ENCODE measurements at places on chromosomes 7 and 10.

GRCh38 chr7:8035192-8035591, 66.6 kb downstream of the GLCCI1 start:
- DNase-seq = no peak

DNA sequence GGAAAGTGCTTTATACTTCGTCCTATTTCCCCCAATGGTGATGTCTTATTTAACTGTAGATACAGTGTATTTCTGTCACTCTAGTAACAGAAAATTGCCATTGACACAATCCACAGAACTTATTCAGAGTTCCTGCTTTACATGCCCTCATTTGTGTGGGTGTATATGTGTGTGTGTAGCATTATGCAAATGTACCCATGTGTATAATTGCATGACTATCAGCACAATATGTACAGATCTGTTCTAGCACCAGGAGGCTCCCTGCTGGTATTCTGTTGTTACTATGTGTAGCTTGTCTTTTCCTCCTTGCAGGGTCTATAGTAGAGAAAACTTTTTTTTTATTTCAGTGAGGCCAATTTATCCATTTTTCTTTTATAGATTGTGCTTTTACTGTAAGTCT, 16.5 kb downstream of the CYP3A43 start:
- DNase-seq = no peak

GRCh38 chr10:6347391-6347951, 144.7 kb downstream of the PFKFB3 start:
- DNase-seq = no peak

GRCh38 chr7:151304856-151305255, 36.8 kb upstream of the NUB1 start:
- no peak for DNase-seq

GRCh38 chr7:78441737-78442136, 643.2 kb downstream of the PHTF2 start:
- DNase-seq = no peak

GRCh38 chr7:153193144-153193595, 433.6 kb downstream of the ACTR3B start:
- peak; percentile 9 for DNase-seq

DNA sequence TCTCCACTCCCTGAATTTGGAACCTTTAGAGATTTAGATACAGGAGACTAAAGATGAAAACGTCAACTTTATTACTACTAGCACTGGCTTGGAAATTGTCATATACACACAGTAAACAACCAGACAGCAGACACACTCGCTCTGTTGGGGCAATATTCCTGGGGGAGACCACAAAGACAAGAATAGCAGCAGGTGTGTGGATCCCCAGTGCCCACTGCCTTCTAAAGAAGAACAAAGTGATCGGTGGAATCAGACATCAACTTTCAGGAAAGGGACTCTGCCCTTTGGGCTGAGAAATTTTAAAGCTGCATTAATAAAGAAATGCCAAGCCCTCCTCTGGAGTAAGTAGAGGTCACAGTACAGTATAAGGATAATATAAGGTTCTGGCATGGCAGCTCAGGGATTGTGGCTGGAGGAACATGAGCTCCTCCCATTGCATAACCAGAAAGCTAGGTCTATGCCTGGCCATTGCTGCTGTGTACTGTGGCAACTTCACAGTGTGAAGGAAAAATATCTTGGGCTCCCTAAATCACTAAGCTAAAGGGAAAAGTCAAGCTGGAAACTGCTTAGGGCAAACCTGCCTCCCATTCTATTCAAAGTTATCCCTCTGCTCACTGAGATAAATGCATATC, 57.1 kb upstream of the ANKRD1 start:
- DNase-seq = no peak

DNA sequence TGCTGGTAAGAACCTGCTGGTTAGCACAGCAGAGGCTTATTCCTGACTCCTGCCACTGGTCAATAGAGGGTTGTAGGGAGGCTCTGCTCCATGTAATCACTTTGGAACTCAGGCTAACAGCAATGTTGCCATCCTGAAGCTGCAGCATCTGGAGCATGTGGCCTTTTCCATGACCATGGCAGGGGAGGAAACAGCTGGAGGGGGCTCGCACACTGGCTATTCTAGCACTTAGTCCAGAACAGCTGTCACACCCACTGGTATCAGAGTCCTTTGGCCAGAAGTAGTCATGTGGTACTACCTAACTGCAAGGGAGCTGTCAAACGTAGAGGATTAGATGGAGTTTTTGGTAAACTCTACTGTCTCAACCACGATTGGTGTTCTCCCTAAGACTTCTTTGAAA, 450.0 kb downstream of the RPS24 start:
- DNase-seq = no peak

DNA sequence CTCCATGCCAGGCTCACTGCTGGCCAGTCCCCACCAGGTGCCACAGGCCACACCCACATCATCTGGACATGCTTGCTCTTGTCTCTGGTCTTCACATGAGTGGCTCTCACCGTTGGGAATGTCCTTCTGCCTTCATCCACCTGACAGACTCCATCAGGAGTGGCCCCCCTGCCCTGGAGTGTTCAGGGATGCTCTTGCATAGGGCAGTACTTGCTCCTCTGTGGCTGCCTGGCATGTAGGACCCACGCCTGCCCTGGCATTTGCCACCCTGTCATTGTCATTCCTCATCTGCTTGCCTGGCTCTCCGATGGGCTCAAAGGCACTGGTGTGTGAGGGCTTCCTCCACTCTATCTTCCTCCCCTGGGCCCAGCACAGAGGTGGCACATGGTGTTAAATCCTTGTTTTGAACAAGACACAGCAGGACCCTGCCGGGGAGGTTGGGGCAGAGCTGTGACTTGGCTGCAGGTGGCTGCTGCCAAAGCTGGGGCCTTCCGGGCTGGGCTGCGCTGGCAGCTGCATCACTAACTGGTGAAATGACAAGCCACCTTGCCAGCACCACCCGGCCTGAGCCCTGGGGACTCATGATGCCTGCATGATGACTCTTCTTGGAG, 1.8 kb downstream of the SH2D4B start:
- DNase-seq = no peak

DNA sequence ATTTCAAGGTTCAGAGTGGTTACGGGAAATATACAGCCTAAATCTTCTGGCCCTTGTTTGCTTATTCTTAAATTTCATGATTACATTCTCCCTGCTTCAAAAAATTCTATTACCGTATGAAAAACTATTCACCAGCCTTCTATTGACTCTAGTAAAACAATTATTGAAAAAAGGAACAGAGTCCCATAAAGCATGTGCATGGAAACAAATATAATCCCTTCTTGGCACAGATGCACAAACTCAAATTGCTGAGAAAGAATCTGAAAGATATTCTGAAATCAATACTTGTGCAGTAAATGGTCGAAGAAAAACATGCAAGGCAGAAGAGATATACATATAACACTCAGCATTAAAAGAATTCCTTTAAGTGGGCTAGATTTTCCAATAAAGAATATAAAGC, 83.6 kb downstream of the LRRN3 start:
- DNase-seq = peak; percentile 64

GRCh38 chr10:89327803-89328441, at the start of gene IFIT3:
IFIT3 (plus strand) TSS chr10:89327997; CDS start chr10:89328074, 77 bp downstream.
- DNase-seq = peak; percentile 96

DNA sequence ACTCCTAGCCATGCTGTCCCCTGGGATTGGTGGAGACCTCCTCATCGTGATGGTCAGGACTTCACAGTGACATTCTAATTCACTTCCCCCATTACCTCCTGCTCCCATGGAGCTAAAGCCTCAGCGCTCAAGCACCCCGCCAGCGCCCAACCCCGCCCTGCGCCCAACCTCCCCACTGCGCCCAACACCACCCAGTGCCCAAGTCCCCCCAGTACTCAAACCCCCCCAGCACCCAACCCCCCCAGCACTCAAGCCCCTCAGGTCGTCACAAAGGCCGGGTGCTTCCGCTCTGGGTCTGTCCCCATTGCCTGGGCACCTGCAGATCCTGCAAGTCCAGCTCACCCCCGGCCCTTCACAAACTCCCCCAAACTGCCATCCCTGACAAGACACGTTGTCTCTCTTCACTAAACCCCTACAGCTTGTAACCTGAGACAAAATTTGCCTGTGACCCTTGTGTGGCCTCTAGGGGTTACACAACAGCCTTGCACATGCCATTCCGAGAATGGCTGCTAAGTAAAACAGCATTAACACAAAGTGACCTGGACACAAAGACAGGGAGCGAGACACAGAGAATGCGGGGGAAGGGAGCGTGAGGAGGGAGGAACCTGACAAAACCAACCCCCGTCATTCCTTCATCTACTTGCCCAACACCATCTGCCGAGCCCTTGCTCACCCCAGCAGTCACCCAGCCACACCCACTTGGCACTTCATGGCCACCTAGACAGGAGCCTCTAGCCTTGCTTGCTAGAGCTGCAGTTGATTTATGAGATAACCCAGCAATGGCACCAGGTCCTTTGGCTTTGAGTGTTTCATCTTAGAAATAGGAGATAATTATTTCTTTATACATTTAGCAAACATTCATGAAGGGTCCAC, 107.8 kb downstream of the ADARB2 start:
- no peak for DNase-seq

DNA sequence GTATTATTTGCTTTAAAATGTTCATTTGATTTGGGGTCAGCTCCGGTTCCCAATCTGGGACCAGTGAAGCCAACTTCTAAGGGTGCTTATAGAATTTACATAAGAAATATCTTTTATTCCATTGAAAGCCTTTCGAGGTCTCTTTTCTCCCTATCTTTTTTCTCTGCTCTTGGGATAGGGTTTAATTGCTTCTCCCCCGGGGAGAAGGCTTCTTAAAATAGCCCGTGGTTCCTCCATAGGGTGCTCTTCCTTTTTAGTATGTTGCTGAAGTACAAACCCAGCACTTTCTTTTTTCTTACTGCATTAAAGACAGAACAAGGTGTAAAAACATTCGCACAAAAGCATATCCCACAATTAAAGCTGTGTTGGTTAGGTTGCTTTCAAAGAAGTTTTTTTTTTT, 107.5 kb downstream of the POU6F2 start:
- DNase-seq = no peak

DNA sequence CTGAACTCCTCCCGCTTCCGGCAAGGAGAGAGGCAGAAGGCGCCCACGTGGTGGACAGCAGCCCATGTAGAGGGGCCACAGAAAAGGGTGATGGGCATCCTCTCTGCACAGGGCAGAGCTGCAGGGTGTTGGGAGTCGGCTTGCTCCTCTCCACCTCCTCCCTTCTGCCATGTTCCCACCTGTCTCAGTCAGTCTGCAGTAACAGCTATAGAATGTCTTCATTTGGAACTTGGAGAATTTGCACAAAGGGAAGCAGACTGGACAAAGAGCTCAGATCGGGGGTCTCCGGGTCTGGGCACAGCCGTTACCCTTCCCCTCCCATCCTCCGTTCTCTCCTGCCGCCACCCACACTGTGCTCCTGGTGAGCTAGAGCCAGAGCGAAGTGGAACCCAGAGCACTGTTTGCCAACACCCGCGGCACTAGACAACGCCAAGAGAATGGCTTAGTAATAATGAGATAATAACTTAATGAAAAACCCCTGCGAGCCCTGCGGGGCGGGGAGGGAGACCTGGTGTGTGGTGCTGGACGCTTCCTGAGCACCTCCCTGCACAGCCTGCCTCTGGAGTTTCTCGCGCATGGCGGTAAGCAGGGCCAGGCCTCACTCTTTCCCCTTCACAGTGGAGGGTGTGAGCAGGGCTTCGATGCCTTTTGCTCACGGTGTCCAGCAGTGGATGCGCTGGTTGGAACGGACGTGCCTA, 254.7 kb downstream of the PAXIP1 start:
- peak; percentile 5 for DNase-seq

GRCh38 chr7:26202019-26202990, 760 bp downstream of the CBX3 start:
- DNase-seq = peak; percentile 60

GRCh38 chr10:65618126-65618525, 1307.7 kb upstream of the LRRTM3 start:
- no peak for DNase-seq

DNA sequence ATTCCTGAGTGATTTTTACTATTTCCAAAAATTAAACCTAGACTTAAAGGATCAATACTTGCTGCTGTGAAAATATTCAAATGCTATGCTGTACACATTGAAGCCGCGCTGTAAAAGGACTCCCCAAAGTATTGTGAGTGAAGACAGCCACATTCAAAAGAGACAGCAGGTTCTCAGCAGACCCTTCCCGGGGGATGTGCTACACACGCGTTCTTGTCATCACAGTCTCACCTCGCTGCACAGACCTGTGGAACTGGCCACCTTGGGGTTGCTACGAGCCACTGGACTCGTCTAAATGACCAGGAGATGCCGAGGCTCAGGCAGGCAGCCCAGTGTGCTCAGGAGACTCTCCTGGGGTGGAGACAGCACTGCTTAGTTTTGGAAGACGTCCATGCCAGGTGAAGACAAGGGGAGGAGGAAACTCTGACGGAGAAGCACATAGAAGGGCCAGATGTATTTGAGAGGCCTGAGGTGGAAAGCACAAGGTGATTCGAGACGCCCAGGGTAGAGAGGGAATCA, 367.7 kb upstream of the SHH start:
- no peak for DNase-seq

DNA sequence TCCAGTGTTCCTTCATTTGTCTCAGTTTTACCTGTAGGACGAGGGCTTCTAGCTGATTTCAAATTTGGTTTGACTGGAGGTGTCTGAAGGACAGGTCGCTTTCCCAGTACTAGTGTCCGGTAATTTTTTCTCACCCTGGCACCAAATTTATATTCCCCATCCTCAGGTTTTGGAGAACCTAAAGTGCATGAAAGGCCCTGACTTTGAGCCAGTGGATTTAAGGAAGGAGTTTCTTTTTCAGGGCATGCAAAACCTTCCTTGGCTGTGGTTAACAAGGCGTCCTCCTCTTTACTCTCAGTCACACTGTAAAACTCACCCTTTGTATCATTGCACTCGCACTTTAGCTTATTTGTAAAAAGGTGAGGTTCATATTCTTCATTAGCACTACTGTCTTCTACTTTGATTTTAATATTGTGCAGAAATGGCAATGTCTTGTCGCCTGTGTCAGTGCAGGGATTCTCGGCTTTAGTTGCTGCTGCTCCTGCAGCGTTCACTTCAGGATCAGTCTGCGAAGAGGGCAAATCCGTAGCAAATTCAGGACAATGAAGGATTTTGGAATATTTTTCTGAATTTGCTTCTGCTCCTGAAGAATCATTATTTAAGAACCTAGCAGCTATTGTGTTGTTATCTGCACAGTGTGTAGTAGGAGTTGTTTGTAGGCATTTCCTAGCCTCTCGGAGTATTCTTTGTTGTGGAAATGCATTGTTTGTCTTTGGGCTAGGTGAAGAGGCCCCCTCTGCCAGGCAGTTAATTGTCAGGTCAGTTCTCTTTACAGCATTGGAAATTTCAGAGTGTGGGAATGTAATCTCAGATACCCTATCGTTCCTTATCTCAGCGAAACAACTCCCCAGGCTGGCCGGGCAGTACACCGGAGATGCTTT, 9.9 kb downstream of the SKIDA1 start:
- DNase-seq = no peak

Data from muscle of back (tissue), 13 donors.